Right ventricle myocardium inferior (tissue), 1 donor: ENCODE measurements at places on chromosomes 12 and 14. TPM values are rescaled to one million over a fixed set of nuclear protein-coding genes. Genes with fewer than 3 reads are reported as not detected.

The CISTR gene
- total RNA-seq, result 1.7 TPM

DNA sequence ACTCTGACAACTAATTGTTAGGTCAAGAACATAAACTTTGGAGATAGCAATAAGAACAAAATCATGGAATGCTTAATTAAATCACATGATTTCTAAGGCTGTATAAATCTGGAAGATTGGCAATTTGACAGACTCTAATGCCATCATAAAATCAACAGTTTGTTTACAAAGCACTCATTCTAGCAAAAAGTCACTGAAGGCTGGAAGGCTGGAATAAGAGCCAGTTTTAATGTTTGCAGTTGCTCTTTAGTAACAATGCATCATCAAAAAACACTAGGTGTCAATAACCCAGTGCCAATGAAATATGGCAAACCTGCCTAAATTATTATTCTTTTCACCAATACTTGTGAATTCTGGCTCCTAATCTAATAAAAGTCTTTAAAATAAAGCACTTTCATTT lies 65.0 kb downstream of the NUMB start:
- DNase-seq, result no peak

- no peak for DNase-seq
Observed at GRCh38 chr12:55850401-55850800, 7.7 kb upstream of the MMP19 start.

DNA sequence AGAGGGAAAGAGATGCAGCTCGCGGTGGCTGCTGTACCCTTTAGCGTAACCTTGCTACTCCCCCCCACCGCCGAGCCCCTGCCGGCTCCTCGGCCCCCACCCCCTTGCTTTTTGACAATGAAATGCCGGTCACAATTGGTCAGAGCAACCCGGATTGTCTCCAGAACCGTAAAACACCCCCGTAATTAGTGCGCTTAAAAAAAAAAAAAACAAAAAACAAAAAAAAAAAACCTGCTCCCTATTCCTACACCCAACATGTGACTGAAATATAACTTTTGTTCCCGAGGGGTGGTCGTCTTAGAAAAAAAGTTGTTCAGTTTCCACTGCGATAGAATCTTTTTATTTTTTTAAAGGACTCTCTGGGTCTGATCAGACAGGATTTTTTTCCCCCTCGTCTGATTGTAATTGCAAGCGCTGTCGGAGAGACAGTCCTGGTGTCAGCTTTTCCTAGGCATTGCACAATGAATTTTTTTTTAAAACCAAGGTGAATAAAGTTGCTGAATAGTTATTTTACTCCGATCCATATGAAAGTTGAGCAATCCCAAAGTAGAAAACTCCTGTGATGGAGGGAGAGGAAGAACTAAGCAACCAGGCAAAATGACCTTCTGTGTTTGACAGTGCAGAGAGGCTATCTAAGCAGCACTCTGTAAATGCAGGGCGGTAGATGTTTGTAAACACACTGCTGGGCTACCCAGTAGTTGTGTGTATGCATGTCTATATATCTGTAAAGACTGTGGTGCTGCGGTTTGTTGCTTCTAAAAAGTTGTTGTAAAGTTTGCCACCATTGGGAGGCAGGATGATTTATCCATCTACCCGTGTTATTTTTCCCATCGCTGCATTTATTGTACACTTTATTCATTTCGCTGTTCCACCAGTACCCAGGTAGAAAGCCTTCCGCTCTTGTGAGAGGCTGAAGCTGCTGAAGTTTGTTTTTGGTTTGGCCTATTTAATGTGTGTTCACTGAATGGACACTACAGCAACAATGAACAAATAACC lies 1.1 kb downstream of the ETV6 start:
- DNase-seq, result no peak
